Peyer's patch (tissue), 4 donors: ENCODE measurements at places on chromosomes 3 and 15.

DNA sequence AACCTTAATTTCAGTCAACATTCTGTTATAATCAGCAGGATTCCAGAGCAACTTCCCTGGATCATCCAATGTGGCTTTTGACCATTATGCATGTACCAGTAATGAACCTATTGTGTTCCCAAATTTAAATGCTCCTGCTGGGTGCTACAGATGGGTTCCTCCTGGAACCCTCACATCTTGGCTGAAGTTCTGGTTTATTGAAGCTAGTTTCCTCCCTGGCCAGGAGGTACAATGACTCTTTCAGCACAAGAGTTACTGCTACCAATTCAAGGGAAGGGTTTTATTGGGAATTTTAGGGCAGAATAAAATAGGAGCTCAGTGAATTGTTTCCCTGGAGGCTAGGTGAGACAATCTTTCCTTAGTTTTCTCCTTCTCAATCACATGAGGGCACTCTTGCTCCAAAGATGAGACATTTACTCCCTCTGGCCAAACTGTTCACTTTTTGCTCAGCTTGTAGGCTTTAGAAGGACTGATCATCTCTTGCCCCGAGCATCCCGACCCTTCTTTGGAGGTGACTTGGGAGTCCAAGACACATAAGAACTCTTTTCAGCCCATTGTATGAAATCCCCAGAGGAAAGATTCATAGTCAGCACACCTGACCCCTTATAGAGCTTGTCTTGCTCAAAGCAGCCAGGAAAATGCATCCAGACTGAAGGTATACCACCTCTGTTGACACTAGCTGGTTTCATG, 8.8 kb upstream of the NPHP3 start:
- DNase-seq: no peak

- no peak for DNase-seq
Observed at GRCh38 chr3:144033863-144034262, 62.2 kb downstream of the DIPK2A start.

DNA sequence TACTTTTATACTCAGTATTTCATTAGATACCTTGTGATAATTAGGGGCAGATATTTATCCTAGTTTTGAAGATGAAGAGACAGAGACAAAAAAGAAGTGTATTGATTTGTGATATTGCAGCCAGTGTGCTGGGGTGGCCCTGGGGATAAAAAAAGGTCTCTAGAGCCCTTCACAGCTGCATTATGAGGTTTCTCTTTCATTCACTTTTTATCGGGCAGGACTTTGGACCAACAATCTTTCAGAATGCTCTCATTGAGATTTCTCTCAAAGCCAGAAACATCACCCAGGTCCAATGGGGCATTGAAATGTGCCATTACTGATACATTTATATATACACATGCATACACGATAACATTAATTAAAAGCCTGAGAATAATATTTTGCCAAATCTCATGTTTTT, 20.5 kb upstream of the SELENOT start:
- DNase-seq: no peak

DNA sequence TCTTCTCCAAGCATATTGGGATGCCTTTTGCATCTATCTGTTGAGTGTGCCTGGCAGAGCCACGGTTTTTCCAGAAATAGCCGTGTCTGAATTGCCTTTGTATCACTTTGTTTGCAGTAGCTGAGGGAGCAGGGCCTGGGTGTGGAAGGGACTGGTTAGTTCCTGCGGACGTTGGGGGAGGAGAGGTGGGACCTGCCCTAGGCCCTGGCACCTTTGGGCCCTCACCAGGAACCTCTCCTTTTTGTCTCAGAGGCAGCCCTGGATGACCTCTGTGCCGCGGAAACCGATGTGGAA, 18.6 kb downstream of the ATRIP start:
- no peak for DNase-seq

DNA sequence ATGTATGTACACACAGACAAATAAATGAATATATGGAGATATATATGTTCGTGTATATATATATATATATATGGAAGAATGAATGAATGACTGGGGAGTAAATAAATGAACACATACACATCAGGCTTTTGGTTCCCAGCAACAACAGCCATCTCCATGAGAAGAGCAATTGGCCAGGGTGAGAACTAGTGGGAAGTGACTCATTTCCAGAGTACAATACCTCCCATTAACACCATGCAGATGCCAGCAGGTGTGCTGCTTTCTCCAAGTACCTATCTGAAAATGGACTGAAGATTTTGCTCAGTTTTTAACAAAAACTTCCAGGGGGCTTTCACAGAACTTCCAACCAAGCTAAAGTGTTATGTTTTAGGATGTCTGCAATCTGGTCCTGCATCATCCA, 179.8 kb upstream of the SLC2A2 start:
- DNase-seq: no peak

- no peak for DNase-seq
Observed at GRCh38 chr15:63869371-63870042, 35.8 kb upstream of the HERC1 start.
